ENCODE measurements at places on chromosomes 3 and 15.
A peak's percentile ranks its signal among the peaks of the same experiment; 100 is the strongest.

GRCh38 chr15:29566914-29567313 is 255.4 kb downstream of the TJP1 start:
- no peaks in the 10 kb centered on the region for H3K4me1 ChIP-seq
- no peaks in the 10 kb centered on the region for H3K36me3 ChIP-seq
- no peak for DNase-seq
- H3K27me3 ChIP-seq, result no peaks in the 10 kb centered on the region

DNA sequence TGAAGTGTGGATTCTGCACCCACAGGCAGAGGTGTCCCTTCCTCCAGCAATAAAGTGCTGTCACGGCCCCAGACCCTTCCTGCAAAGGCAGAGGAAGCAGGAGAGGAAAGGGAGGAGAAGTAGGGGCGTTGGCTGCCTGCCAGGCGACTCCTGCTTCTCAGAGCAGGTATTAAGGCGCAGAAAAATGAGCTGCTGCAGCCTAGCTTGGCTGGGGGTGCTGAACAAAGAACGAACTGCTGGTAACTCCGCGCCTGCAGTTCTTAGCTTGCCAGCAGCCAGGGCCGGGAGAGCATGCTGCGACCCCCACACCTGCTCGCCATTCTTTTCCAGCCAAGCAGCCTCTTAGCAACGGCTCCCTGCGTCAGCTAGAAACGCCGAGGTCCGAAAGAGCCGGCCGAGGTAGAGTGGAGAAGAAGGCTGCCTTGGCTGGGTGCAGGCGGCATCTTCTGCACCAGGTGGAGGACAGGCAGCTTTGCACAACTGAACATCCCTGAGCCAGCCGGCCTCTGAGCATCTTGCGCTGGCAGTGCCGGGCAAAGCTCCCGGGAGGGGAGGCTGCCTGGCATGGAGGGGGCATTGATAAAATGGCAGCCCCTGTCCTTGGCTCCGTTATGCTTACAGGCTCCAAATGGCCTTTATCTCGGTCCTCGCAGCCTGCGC is 296.0 kb downstream of the MEX3B start:
- H3K27me3 ChIP-seq, result no peaks in the 10 kb centered on the region
- no peaks in the 10 kb centered on the region for H3K4me1 ChIP-seq
- no peaks in the 10 kb centered on the region for H3K36me3 ChIP-seq
- no peak overlapping the region for H3K4me3 ChIP-seq
- DNase-seq, result no peak

DNA sequence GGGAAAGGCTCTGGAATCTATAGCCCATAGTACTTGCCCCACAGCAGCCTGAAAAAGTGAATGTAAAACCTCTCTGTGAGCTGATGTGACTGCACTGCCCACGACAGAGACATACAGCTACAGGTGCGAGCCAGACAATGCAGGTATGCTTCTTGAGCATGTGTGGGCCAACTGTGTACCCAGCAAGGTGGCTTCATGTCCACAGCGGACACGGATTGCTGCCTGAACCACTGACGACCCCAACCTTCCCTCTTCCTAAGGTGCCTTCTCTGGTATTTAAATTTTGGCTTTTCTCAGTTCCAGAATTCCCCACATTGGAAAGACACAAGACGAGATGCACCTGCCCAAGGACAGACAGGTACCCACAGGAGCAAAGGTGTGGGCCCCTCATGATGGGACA is 65.8 kb downstream of the SCN5A start:
- H3K4me1 ChIP-seq, result no peaks in the 10 kb centered on the region
- H3K27me3 ChIP-seq, result no peaks in the 10 kb centered on the region
- no peak for DNase-seq
- H3K27ac ChIP-seq, result no peak overlapping the region

DNA sequence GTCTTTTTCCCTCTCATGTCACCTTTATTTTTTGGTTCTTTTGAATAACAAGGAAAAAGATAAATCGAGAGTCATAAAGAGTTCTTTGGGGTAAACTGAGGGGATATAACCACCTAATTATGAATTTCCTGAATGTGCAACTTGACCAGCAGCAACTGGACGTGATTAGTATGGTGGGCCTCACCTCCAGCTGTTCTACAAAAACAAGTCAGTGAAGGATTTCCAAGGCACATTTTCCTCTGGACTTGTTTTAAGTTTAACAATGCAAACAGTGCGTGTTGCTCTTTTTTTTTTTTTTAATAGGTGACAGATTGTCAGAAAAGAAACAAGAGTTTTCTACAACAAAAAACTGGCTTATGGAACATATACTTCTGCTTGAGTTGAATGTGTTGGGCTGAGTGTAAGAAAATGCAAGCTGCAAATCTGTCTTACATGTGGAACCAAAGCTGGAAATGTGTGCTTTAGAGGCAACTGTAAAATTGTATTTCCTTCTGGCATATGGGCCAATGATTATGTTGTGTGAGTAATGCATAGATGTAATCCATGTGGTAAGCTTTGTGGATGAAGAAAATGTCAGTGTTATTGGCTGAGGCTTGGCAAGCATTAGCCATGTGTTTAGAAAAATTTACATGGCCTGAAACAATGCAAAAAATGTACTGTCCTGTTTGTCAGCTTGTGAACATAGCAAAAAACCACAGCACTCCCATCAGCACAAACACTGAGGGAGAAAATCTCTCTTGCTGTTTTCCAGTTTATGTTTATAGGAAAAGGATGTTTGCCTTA is 44.5 kb upstream of the FNDC3B start:
- H3K4me1 ChIP-seq, result no peaks in the 10 kb centered on the region
- no peak for DNase-seq
- H3K27me3 ChIP-seq, result no peaks in the 10 kb centered on the region
- no peak overlapping the region for H3K27ac ChIP-seq

GRCh38 chr3:73350996-73351395 is 273.7 kb downstream of the PDZRN3 start:
- no peak for DNase-seq
- no peaks in the 10 kb centered on the region for H3K27me3 ChIP-seq
- no peak overlapping the region for H3K4me3 ChIP-seq
- no peaks in the 10 kb centered on the region for H3K36me3 ChIP-seq

- no peak for DNase-seq
- no peak overlapping the region for H3K27ac ChIP-seq
- H3K4me1 ChIP-seq, result no peaks in the 10 kb centered on the region
- H3K27me3 ChIP-seq, result no peaks in the 10 kb centered on the region
- H3K4me3 ChIP-seq, result no peak overlapping the region
- no peaks in the 10 kb centered on the region for H3K36me3 ChIP-seq
These were observed 151.8 kb upstream of the SOX14 start for GRCh38 chr3:137612291-137612690.

GRCh38 chr15:81322676-81323253 is 1.2 kb downstream of the STARD5 start:
- no peak overlapping the region for H3K27ac ChIP-seq
- H3K27me3 ChIP-seq, result no peaks in the 10 kb centered on the region
- DNase-seq, result no peak
- peaks cover 20% of the 10 kb centered on the region for H3K4me1 ChIP-seq
- H3K36me3 ChIP-seq, result peaks cover 8% of the 10 kb centered on the region

DNA sequence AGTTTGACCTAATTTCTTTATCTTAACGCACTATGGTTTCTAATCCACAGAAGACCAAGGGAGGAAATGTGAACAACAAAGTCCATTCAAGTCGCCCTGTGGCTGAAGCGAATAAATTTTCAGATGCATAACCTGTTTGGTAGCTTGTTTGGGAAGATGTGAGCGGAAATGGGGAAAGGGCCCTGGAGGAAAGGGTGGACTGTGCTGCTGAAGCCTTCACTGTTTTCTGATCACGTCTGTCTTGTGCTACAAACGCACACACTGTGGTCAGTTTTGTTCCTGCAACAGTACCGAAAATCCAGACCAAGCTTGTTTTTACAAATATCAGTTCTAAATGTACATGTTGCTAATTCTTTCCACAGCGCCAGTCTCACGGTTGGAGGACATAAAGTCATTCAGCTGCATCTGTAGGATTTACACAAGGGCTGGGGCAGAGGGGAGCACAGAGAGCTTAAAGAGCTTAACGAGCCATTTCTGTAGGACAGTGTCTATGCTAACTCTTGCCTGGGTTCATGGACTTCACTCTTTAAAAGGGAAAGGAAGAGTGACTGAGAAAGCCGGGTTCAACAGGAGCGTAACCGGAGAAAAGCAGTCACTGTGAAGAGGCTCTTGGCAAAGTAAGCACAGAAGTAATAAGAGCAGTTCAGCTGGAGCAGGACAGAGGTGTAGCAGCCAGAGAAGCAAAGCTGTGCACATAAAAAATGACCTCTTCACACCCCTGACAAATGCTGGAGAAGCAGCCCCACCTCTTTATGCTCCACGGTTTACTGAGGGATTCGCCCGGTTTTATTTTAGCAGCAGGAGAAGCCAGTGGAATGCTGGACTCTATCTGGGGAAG is 66.6 kb downstream of the USF3 start:
- no peak for DNase-seq
- H3K4me1 ChIP-seq, result no peaks in the 10 kb centered on the region
- H3K27ac ChIP-seq, result no peak overlapping the region
- H3K36me3 ChIP-seq, result peaks cover 12% of the 10 kb centered on the region

GRCh38 chr3:14118400-14119381 is 6.0 kb downstream of the CHCHD4 start:
- H3K4me1 ChIP-seq, result peaks cover 6% of the 10 kb centered on the region
- no peak overlapping the region for H3K4me3 ChIP-seq
- H3K36me3 ChIP-seq, result peaks cover 37% of the 10 kb centered on the region
- no peak overlapping the region for H3K27ac ChIP-seq

DNA sequence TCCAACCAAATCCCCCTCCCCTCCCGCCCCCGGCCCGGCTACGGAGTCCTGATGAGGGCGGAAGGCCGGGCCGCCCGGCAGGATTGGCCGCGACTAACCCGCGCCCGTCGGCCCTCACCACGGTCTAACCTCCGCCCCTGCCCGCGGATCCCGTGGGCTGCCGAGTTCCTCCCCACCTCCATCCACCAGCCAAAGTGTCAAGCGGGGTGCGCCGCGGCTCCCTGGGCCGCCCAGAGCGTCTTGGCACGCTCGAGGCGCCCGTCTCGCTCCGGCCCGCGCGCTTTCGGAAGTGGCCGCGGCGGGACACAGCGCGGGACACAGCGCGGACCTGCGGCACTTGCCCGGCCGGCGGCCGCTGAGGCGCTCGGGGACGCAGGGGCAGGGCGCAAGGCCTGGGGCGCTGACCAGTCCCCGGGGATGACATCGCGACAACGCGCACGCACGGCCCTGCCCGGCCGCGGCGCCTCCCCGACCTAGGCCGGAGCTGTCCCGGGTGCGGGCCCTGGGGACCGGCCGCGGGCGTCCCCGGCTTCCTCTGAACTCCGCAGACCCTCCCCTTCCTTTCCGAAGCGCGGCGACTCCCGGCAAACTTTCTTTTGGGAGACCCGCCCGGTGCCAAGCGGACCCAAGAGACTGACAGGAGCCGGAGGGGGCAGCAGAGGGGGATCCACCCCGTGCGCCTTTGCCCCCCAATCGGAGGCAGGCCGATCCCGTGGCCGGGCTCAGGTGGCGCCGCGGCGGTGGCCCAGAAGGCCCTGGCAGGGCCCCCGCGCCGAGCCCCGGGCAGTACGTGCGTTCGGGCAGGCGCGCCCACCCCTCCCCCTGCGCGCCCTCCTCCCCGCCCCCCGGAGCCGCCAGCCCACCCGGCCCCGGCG is 112.8 kb upstream of the ICE2 start:
- peak overlapping the region; percentile 80 for H3K27ac ChIP-seq
- H3K4me1 ChIP-seq, result peaks cover 39% of the 10 kb centered on the region
- H3K36me3 ChIP-seq, result no peaks in the 10 kb centered on the region
- no peaks in the 10 kb centered on the region for H3K27me3 ChIP-seq
- peak; percentile 38 for DNase-seq

GRCh38 chr3:72821161-72821781 is 27.0 kb downstream of the SHQ1 start:
- no peak for DNase-seq
- peaks cover 23% of the 10 kb centered on the region for H3K4me1 ChIP-seq
- H3K4me3 ChIP-seq, result no peak overlapping the region
- no peaks in the 10 kb centered on the region for H3K36me3 ChIP-seq

GRCh38 chr15:74311734-74312444 is 55.6 kb downstream of the CYP11A1 start:
- H3K4me1 ChIP-seq, result peaks cover 20% of the 10 kb centered on the region
- H3K4me3 ChIP-seq, result no peak overlapping the region

- no peak overlapping the region for H3K4me3 ChIP-seq
- no peaks in the 10 kb centered on the region for H3K36me3 ChIP-seq
- no peak overlapping the region for H3K27ac ChIP-seq
- H3K4me1 ChIP-seq, result no peaks in the 10 kb centered on the region
- DNase-seq, result no peak
- no peaks in the 10 kb centered on the region for H3K27me3 ChIP-seq
These were observed 116.3 kb downstream of the TFG start for GRCh38 chr3:100825574-100825973.

DNA sequence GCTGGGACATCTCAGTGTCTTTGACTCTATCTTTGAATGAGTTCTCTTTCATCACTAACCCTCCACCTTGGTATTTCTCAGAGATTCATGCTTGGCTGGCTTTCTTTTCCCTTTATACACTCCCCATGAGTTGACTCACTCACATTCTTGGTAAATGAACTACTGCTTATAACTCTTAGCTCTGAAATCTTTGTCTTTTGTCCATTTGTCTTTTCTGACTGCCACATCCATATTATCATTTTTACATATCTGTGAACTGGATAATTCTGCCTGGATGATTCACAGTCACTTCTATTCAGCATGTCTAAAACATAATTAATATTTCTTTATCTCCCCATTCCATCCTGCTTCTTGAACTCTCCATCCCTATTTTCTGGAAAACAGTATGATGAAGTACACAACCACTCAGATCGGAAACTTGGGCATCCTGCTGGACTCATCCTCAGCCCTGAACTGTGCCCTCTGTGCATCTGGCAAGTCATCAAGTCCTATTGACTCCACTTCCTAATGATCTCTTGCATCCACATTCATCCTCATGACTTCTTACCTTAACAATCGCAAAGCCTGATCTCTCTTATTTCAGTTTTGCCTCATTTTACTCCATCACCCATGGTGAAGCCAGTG is 66.9 kb downstream of the KCNAB1 start:
- DNase-seq, result no peak
- no peak overlapping the region for H3K27ac ChIP-seq
- H3K27me3 ChIP-seq, result no peaks in the 10 kb centered on the region
- no peaks in the 10 kb centered on the region for H3K4me1 ChIP-seq
- H3K36me3 ChIP-seq, result no peaks in the 10 kb centered on the region

- no peaks in the 10 kb centered on the region for H3K27me3 ChIP-seq
- no peak overlapping the region for H3K4me3 ChIP-seq
- H3K27ac ChIP-seq, result no peak overlapping the region
- no peaks in the 10 kb centered on the region for H3K4me1 ChIP-seq
These were observed 55.6 kb downstream of the ATP11B start for GRCh38 chr3:182848906-182849305.

Data from CD8-positive, alpha-beta memory T cell (primary cell).